ENCODE measurements at places on chromosomes 3 and 15. TPM values are rescaled to one million over a fixed set of nuclear protein-coding genes. Genes with fewer than 3 reads are reported as not detected.
A peak's percentile ranks its signal among the peaks of the same experiment; 100 is the strongest.

DNA sequence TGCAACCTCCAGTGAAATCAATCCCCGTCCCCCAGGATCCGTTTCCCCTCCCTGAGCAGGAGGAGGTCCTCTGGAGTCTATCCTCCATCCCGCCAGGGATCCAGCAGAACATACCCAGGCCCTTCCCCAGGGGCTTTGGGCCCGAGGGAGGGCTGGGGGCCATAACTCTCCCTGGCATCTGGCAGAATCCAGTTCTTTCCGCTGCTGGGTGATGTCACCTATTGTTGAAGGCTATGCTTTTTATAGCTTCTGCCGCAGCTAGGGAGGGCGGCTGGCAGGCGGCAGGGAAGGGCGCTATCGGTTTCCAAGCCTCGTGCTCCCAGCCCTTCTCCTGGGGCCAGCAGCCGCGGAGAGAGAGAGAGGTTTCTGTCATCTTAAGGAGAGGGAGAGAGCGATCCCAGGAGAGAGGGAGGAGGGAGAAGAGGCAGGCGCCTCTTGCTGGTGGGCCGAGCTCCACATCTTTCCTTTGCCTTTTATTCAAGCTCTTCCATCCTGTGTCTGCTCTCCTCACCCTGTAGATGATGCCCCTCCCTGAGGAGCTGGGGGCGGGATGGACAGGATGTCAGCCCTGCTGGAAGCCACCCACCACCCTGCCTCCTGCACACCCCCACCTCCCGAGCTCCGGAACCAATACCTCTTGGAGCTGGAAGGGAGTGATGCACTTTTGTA, 120.1 kb downstream of the ANP32A start:
- peak; percentile 87 for DNase-seq

DNA sequence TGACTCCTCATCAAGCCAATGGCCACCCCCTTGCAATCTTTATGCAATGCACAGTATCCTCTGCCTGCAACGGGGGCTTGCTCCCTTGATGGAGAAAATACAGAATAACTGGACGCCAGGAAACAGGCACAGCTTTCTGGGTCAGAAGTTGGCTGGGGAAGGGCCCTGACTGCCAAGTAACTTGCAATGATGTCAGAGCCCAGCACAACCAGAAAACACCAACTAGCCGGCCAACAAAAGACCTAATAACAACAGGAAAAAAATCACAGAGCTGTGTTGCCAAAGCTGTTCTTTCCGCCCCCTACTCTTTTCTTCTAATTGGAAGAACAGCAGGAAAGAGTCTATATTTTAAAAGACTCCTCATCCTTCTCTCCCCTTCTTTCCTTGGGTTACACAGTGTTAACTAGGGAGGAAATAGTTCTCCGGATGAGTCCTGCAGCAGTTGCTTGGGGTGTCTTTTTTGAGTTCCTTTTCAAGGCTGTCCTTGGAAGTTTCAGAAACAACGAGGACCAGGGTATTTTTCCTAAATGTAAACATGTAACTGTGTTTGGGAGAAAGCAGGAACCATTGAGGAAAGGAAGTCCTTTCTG, 1.4 kb upstream of the SEMA6D start:
- no peak for DNase-seq

- DNase-seq = no peak
Observed at GRCh38 chr3:112602217-112602838, 38.6 kb downstream of the CCDC80 start.

GRCh38 chr3:10010878-10011465, 15.3 kb upstream of the FANCD2 start:
- peak; percentile 95 for DNase-seq

DNA sequence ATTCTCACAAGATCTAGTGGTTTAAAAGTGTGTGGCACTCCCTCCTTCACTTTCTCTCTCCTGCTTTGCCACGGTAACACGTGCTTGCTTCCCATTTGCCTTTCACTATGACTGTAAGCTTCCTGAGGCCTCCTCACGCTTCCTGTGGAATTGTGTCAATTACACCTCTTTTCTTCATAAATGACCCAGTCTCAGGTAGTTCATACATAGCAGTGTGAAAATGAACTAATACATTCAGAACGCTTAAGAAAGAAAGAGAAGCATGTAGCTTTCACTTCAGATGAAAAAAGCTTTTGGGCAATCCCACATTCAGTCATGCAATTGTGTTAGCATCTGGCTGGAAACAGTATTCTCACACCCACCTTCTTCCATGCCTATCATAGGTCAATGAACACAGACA, 24.4 kb downstream of the P3H2 start:
- no peak for DNase-seq

CLDN1 gene
- 0.25 TPM for total RNA-seq

XYLB gene
- 2.8 TPM for total RNA-seq

GRCh38 chr3:114892131-114892879, 254.8 kb downstream of the ZBTB20 start:
- peak; percentile 36 for DNase-seq

DNA sequence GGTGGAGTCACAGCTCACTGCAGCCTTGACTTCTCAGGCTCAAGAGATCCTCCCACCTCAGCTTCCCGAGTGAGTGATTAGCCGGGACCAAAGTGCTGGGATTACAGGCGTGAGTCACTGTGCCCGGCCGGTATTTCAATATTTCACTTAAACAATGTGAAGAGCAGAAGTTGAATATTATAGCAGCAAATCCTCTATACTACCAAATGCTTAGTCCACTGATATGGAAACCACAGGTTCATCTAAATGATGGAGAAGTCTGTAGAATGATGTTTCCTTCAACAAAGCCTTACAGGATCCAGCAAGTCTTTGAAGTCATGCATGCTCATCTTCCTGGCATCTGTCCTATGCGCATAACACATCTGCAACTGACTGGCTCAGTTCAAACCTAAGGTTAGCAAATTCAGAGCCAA, 20.3 kb upstream of the UACA start:
- peak; percentile 55 for DNase-seq

THAP10 gene
- total RNA-seq = 5.5 TPM

GRCh38 chr15:52960283-52960682, 170.1 kb upstream of the ONECUT1 start:
- no peak for DNase-seq

DNA sequence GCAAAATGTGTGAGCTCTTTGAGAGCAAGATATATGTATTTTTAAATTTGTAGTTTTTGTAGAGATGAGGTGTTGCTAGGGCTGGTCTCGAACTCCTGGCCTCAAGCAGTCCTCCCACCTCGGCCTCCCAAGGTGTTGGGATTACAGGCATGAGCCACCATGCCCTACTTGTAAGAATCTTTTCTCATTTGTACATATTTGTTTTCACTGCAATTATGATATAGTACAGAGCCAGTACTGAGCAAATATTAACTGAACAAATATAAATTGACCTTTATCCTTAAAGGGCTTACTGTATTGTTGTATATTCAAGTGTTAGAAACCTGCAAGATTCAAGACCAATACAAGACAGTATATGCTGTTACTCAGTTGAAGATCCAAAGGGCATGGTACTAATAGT, 53.4 kb downstream of the GTF2E1 start:
- no peak for DNase-seq

TRAIP gene
- 15.6 TPM for total RNA-seq

GRCh38 chr3:58175437-58176184, 35.2 kb downstream of the DNASE1L3 start:
- no peak for DNase-seq

CCR8 gene
- total RNA-seq = not detected

DNA sequence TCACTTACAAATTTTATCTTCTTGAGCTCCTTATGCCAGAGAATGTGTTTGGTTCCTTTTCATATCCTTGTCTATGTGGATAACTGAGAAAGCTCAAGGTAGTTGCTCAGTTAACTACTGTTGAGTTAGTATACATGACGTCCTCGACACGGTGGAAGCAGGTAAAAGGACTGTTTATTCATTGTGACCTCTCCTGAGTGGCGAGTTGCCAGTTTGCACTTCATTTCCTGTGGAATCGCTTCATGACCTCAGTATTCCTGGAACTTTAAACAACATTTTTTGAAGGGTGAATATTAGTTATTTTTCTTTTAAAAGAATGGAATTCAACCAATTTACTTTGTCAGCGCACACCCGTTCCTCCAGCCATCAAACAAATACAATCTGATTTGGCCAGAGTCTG, 1.2 kb upstream of the TPRG1 start:
- no peak for DNase-seq

TMC3 gene
- total RNA-seq = 0.06 TPM

NUDT16 gene
- 10.8 TPM for total RNA-seq

DNA sequence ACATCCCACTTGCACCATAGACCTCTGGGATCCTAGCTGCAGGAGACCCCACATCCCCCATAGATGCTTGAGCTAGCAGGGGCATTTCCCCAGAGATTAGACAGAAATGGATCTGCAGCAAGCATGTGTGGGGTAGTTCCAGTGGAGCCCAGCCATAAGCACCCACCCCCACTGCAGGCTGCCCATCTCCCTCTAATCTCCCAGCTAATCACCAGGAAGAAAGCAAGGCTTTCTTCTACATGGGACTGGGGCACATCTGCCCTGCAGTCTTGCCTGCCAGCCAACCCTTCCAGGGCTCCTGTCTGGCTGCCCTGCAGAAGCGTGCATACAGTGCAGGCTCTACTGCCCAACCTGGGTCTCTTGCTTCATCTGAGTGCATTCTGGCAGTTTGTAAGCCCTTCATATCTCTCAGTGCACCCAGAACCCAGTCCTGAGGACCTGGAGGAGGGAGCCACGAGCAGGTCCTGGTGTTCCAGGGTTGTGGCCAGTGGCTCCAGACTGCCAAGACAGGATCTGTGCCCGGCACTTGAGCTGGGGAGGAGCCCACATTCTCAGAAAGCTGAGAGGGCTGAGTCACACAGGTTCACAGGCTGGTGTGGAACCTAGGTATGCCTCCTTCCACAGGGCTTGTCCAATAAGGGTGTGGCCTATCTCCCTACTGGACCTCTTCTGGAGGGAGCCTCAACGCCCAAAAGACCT, 49.9 kb upstream of the IGSF11 start:
- DNase-seq = no peak

DNA sequence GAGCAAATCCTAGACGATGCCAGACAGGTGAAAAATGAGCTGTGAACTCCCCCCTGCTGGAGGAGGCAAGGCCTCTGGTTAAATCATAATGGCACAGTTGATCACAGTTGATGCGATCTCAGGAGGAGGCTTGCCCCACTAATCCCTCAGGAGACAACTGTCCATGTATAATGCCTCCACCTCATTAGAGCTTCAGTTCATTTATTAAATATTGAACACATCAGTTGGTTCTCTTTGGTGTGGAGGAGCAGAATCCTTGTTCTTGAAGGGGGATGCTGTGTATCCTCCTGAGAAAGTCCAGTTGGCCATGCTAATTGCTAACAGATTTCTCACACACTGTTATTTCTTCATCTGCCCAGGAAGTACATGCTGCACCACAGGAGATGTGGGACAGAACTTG, 290.5 kb downstream of the IGSF11 start:
- no peak for DNase-seq

DNA sequence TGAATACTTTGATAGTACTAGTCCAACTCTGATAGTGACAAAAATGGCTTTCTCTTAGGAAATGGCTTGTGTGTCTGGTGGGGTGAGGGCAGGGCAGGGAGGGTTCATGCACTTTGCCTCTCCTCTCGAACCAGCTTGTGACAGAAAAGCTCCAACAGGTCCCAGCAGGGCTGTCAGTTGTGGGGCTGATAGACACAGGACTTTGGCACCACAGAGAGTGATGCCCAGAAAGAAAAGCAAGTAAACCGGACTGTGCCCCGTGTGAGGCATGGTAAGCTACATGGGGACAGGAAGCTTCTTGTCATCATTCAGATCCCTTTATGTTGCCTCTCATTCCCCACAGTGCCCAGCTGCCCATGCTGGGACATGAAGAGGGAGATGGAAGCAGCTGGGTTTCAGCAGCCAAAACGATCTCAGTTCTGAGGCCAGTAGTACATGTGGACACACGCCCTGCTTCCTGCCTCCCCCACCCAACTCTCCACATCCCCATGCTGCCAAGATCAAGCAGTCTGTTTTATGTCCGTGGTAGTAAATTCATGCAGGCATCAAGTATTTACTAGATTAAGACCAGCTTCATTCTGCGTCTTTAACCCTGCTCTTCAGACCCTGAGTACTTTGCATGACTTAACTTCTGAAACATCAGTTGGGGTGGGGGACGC, 29.7 kb upstream of the LIPC start:
- DNase-seq = peak; percentile 42

CSPG5 gene
- total RNA-seq = 1.1 TPM

DNA sequence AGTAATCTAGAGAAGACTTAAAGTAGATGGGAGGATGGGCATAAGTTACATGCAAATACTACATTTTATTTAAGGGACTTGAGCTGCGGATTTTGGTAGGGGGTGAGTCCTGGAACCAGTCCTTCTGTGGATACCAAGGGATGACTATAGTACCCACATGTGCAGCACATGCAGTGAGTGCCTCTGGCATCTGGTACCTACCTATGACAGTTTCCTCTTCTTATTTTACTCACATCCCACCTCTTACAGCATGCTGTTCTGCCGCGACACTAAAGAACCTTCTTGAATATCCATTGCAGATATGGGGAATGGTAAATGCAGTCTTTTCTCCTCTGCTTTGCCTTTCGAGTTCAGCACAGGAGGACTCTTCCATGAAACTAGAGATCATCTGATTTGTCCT, 1.7 kb downstream of the TSEN2 start:
- DNase-seq = no peak

C3orf20 gene
- total RNA-seq = not detected

GRCh38 chr3:137796993-137797392, 32.9 kb downstream of the SOX14 start:
- no peak for DNase-seq

DNA sequence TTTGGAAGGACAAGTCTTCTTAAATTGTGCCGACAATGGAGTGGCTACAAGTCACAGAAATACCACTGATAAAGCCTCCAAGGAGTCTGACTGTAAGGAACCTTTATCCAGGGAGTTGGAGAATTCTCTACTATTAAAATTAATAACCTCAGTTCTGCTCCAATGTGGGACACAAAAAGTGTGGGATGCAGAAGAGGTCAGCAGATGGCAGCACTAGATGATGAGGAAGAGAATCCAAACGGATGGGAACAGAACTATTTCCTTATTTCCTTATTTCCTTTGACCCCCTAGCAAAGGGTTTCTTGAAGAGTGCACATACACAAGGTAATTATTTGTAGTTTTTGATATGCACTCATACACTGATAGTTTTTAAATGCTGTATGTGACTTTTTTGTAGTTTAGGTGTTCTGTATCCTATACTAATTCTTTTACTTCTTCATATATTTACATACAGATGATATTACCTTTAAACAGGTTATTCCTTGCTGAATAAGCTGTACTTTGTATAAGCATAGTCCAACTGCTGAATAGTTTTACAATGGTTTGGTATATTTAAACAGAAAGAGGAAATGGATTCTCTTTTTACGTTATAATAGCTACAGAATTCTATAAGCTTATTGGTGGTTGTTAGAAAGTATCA, 25.6 kb upstream of the NLGN1 start:
- DNase-seq = peak; percentile 50
